ENCODE measurements at places on chromosomes 2 and 18.

- DNase-seq = no peak
These were observed 673 bp downstream of the CENPO start for GRCh38 chr2:24793761-24794435.

DNA sequence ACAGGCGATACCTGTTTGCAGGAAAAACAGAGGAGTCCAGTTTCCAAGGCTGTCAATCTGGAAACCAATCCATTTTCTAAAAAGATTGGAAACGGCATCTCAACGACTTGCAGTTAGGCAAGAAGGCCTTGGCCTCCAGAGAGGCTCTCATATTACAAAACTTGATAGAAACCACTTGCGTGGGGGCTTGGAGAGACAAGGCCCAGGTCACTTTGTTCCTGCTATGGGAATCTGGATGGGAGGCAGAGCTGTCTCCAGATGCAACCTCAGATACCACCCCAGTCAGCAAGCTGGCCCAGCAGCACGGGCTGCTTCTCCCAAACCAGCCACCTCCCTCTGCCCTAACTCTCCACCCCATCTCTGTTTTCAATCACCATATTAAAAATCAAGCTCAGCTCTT lies 298.8 kb downstream of the TNS1 start:
- no peak for DNase-seq

DNA sequence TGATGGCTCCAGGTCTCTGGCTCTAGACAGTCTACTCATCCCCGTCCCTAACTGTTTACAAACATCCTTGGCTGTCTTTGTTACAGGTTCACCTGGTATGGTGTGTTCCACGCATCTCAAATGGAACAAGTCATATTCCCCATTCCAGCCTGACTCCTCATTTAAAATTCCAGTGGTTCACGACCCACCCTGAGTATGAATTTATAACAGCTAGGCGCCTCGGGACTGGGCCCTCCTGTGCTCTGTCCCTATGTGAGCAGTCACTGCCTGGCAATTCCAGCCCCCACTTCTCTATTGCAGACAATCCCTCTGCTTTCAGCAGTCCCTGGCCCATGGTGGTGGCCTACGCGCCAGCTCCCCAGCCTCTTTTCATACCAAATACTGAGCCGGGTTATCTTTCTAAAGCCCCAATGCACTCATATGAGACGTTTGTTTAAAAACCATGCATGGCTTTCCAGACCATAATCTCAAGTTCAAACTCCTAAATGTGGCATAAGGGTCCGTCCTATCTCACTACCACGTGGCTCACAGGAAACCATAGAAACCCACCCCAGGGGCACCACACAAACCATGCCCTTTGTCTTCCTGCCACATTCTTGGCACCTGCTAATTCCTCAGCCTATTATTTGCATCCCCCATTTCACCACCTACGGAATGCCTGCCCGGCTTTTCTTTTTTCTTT lies 1.6 kb downstream of the SERPINB8 start:
- DNase-seq = no peak

DNA sequence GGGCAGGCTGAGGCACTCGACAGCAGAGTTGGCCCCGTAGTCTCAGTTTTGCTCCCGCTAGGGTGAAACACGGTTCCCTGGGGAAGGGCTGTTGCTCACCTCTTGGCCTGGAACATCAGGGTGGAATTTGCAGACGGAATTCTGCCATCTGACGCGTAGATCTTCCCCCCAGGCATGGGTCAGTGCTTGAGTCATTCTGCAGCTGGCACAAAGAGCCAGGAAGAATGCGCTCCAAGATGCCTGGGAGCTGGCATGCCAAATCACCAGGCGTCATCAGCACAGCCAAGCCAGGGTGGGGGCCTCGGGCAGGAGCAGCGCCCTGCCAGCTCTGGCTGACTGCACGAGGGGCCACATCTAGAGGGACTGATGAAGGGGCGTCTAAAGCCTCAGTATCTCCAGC lies 42.7 kb downstream of the ODC1 start:
- no peak for DNase-seq

DNA sequence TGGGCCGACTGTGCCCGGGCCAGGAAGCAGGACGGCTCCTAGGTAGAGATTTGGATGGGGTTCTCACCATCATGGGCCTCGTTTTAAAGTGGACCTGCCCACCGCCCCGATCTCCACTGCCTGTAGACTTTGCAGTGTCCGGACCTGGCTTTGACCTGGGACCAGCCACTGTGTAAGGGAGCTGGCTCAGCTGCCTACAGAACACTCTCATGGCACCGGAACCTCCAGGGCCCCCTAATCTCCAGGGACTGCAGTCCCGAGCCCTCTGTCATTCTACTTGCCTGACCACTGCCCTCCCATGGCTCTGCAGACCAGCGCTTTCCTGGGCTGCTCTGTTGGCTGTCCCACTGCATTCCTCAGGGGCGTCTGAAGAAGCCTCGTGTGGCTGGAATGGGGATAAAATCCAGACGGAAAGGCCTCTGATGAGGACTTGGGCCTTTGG lies 120.8 kb downstream of the GLI2 start:
- DNase-seq = no peak

DNA sequence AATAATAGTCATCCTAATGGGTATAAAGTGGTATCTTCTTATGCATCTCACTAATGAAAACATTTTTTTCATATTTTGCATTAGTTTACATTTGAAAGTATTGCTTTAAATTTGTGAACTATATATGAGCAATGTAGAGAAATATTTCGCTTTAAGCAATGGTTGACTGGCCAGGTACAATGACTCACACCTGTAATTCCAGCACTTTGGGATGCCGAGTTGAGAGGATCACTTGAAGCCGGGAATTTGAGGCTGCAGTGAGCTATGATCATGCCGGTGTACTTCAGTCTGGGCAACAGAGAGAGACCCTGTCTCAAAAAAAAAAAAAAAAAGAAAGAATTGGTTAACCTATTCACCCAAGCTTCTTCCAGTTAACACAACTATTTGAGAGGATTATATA lies 15.1 kb downstream of the ZCCHC2 start:
- DNase-seq = no peak

DNA sequence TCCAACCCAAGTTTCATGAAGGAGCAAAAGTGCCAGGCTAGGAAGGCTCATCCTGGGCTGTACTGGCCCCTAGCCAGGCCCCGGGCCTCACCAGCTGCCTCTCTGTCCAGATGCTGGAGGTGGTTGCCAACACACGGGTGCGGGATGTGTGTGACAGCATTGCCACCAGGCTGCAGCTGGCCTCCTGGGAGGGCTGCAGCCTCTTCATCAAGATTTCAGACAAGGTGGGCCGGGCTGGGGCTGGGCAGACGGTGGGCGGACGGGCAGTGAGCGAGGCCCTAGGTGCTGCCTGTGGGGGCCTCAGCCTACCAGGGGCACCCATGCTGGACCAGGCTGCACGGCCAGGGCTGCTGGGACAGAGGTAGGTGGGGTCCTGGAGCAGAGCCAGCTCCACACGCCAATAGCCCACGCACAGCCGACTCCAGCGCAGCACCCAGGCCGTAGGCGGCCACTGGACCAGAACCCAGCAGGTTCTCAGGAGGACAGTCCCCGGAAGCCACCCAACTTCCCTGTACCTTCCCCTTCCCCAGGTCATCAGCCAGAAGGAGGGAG lies 11.8 kb upstream of the GPR17 start:
- DNase-seq = no peak

GRCh38 chr2:102603904-102604303 lies 15.4 kb upstream of the SLC9A2 start:
- no peak for DNase-seq

GRCh38 chr2:54903736-54904554 lies 146.3 kb downstream of the RTN4 start:
- DNase-seq = peak; percentile 29

GRCh38 chr2:33730193-33730592 lies 131.1 kb upstream of the FAM98A start:
- DNase-seq = no peak

- peak; percentile 53 for DNase-seq
These were observed 50.3 kb downstream of the ARL4C start for GRCh38 chr2:234446404-234447076.

- DNase-seq = no peak
These were observed 10.4 kb upstream of the GATA6 start for GRCh38 chr18:22159014-22159413.

- DNase-seq = peak; percentile 59
These were observed 8.5 kb downstream of the HES6 start for GRCh38 chr2:238231251-238231793.

DNA sequence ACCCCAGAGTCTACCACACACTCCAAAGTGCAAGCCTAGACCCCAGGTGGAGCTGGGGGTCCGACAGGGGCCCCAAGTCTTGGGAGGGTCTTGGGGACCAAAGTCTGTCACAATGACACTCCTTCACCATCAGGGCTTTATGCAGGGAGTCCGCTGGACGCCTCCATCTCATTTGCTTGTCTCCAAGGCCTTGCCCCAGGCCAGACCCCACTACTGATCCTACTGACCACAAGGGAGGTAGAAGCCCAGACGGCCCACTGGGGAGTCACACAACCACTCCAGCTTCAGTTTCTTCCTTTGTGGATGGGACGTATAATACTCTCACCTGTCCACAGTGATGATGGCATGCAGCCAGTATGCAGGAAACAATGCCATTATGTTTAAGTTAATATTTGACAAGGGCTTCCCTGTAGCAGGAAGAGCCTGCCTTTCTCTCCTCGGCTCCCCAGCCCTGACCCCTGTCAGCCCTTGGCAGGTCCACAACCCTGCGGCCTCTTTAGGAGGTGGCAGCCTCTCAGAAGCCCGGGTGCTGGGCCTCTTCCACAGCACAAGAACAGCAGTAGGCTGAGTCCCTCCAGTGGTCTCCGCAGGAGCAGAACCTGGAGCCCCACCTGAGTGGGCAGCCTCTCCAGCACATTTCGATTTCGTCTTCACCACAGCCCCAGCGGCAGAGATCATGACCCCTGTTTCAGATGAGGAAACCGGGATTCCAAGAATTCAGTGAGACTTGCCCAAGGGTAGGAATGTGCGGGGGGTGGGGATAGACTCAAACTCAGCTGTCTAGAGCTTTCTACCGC lies 6.5 kb downstream of the BIN1 start:
- DNase-seq = no peak

- DNase-seq = no peak
These were observed 666.4 kb upstream of the ZEB2 start for GRCh38 chr2:145186303-145186702.

- DNase-seq = no peak
These were observed 1.0 kb upstream of the CUL3 start for GRCh38 chr2:224586127-224586695.

- no peak for DNase-seq
These were observed 39.1 kb downstream of the CYRIA start for GRCh38 chr2:16626497-16626896.

- DNase-seq = no peak
These were observed 201.4 kb upstream of the SIX2 start for GRCh38 chr2:45210462-45211195.

DNA sequence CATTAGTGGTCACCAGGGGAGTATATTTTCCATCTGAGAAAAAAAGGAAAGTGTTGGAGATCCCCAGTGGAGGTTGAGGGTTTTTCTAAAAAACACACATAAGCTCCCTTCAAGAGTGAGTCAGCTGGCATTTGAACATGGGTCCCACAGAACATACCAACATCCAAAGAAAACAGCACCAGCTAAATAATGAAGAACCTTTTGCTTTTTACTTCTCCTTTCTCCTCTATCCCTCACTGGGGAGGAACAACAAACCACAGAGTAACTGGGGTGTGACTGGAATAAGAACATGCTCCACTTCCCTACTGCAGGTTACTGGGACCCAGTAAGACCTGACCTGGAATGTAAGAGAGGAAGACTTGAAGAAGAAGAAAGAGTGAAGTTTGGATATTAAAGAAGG lies 56.5 kb upstream of the RAPH1 start:
- no peak for DNase-seq

GRCh38 chr2:151771599-151772358 lies 37.5 kb upstream of the NEB start:
- DNase-seq = no peak

- no peak for DNase-seq
These were observed 87.5 kb upstream of the KCNE4 start for GRCh38 chr2:222964376-222965031.

- DNase-seq = no peak
These were observed 22.6 kb upstream of the ID2 start for GRCh38 chr2:8659092-8659734.

- DNase-seq = no peak
These were observed 200.9 kb downstream of the PIEZO2 start for GRCh38 chr18:10948421-10948820.

GRCh38 chr2:37307500-37307899 lies 17.1 kb downstream of the PRKD3 start:
- no peak for DNase-seq

DNA sequence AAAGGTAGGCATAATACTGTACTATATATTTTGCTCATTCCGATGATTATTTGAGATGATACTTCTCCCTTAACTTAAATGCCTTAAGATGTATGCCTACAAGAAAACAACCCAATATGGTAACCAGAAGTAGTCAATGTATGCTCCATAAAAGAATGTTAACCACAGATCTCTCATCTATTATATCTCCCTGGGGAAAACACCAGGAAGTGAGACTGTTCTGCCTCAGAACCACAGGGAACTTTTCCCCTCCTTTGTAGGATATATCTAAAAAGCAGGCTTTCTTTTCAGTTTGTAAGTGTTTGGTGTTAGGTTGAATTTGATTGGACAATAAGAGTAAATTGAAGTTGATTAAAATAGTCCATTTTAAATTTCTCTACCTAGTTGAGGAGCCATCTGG lies 1160.5 kb upstream of the NXPH2 start:
- DNase-seq = no peak

DNA sequence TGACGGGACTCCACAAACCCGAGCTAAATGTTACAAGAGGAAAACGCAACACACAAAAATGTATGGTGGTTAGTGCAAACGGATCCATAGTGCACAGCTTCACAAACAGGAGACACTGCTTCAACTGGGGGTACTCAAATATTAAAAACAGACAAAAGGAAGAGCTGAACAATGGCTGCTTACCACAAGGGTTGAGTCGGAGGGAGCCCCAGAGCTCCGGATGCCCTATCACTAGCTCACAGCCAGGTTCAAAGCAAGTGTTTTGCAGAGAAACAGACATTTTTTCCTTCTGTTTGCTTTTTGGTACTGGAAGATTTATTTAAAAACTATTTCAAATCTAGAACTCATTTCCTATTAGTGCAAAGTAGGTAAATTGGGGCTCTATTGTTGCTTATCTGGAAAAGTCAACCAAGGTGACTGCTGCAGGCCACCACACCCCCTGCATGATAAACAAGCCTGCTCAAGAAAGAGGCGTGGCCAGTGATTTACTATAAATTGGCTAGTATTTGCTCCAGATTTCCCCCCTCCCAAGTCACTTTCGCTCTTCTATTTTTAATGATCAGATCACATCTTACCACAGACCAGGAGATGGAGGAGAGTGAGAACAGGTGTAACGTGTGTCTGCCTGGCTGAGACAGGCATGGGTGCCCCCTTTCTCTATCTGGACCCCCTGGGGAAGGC lies 46.5 kb downstream of the ZAP70 start:
- DNase-seq = no peak

DNA sequence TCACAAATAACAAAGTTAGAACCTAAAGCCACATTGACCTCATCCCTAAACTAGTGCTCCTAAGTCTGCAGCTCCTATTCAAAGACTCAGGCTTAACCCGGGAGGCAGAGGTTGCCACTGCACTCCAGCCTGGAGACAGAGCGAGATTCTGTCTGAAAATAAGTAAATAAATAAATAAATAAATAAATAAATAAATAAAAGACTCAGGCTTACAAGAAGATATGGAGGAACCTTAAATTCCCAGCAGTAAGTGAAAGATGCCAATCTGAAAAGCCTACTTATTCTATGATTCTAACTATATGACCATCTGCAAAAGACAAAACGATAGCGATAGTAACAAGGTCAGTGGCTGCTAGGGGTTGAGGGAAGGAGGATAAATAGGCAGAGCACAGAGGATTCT lies 101.7 kb downstream of the DDX1 start:
- no peak for DNase-seq

- no peak for DNase-seq
These were observed 23.0 kb upstream of the CEP68 start for GRCh38 chr2:65033178-65033577.

GRCh38 chr2:200679535-200679934 lies 93.7 kb downstream of the AOX1 start:
- DNase-seq = no peak

Data from stimulated activated CD4-positive, alpha-beta T cell treated with anti-CD3 and anti-CD28 coated beads, Interleukin-1b, Interleukin-23, amount 100 ng/mL, for 24 hours (primary cell).